Suppressor macrophage treated with lipopolysaccharide for 4 hours (primary cell): ENCODE measurements at places on chromosomes 7 and 10.

DNA sequence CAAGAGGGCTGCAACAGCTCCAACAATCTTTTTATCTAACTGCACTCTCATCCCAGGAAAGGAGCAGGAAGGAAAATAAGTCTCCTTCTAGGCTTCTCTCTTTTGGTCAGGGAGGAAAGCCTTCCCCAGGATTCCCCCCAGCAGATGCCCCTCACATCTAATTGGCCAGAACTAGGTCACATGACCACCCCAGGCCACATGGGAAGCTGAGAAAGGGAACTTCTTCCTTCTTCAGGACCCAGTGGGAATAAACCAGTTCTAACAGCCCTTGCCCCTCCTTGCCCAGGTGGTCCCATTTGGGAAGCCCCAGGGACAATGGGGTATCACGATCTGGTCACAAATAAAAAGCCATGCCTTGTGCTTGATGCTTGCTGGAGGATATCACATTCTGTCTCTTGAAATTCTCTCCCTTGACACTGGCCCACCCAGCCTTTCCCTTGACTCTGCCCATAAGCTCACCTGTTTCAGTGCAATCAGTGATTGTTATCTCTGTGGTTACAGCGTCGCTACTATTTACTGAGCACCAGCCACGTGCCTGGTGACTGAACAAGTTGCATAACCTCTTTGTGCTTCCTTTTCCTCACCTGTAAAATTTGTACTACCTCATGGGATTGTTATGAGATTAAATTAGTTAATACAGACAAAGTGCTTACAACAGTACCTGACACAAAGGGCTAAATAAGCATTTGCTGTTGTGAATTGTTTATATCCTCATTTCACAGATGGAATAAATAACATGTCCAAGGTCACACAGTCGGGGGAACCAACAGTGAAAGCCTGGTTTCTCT lies 9.0 kb upstream of the TACR2 start:
- DNase-seq = no peak

GRCh38 chr7:30430276-30430675 lies 48.3 kb downstream of the NOD1 start:
- peak; percentile 84 for DNase-seq

- DNase-seq = no peak
Measured at GRCh38 chr10:8269976-8270375, 215.5 kb downstream of the GATA3 start.

DNA sequence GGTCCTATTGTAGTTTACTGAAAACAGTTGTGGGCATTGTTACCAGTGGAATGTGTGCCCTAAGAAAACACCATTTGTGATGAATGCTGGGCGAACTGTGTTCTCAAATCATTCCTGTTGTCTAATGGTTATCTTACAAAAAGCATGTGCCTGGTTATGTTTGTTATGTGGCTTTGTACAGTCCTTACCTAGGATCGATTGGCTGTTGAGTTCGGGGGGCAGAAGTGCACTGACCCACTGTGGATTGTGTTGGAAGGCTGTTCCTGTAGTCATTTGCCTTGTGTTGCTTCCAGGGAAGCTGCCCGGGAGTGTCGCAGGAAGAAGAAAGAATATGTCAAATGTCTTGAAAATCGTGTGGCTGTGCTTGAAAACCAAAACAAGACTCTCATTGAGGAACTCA lies 84.3 kb downstream of the CREM start:
- no peak for DNase-seq

- DNase-seq = no peak
Measured at GRCh38 chr7:50557099-50557498, 8.1 kb downstream of the DDC start.

GRCh38 chr7:143193880-143194279 lies 10.7 kb downstream of the TAS2R39 start:
- no peak for DNase-seq

- peak; percentile 65 for DNase-seq
Measured at GRCh38 chr10:121154846-121155245, 303.7 kb downstream of the WDR11 start.

DNA sequence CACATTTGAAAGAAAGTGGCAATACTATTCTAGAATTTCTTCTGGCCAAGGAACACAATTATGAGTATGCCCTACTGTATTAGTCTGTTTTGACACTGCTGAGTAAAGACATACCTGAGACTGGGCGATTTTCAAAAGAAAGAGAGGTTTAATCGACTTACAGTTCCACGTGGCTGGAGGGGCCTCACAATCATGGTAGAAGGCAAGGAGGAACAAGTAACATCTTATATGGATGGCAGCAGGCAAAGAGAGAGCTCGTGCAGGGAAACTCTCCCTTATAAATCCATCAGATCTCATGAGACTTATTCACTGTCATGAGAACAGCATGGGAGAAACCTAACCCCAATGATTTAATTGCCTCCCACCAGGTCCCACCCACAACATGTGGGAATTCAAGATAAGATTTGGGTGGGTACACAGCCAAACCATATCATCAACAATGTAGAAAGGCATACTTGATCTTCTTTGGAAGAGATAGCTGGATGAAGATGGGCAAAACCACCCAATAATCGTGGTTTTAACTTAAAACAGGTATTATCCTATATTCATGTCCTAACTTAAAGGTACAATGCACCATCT lies 113.9 kb downstream of the ETV1 start:
- DNase-seq = no peak

- no peak for DNase-seq
Measured at GRCh38 chr10:24009115-24009514, 199.8 kb upstream of the KIAA1217 start.

DNA sequence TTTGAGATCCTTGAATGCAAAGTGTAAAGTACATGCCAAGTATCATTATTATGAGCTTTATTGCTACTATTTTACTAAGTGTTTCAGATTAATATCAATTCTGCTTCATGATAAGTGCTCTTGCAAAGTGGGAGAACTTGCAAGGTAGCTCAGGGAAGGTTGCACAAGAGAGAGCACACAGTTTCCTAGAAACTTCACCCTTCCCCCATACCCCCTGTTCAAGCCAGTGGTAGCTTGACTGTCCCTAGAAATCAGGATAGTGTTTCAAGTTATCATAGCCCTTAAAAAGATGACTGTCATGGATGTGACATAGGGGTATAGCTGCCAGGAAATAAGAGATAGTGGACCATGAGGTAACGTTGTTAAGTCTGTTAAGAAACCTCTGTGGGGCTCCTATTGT lies 251.5 kb downstream of the TRIL start:
- DNase-seq = no peak

GRCh38 chr7:151644554-151644953 lies 124.9 kb upstream of the RHEB start:
- DNase-seq = no peak

DNA sequence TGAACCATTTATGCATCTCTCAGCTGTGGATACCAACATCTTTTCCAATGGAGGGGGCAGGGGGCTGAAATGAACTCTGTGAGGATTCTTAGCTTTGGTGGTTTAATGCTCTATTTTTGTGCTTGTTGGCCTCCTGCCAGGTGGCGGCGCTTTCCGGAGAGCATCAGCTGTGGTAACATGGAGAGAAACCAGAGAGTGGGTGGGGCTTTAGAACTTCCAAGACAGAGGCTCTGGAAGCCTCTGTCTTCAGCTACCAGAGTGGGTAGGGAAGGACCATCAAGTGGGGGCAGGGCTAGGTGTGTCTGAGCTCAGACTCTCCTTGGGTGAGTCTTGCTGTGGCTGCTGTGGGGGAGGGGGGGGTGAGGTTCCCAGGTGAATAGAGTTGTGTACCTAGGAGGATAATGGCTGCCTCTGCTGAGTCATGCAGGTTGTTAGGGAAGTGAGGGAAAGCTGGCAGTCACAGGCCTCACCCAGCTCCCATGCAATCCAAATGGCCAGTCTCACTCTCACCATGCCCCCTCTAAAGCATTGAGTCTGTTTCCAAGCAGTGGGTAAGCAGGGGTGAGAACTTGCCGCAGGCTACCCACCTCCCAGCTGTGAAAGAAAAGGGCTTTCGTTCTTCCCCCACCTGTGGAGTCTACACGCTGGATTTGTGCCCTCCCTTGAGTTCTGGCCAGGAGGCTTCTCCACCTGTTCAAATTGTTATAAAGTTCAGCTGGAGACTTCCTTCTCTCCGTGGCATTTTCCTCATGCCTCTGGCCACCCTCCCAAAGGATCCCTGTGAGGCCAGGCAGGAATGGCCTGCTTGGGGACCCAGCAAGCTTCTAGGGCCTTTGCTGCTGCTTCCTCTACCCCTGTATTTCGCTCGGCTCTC lies 527.0 kb downstream of the NEBL start:
- no peak for DNase-seq

DNA sequence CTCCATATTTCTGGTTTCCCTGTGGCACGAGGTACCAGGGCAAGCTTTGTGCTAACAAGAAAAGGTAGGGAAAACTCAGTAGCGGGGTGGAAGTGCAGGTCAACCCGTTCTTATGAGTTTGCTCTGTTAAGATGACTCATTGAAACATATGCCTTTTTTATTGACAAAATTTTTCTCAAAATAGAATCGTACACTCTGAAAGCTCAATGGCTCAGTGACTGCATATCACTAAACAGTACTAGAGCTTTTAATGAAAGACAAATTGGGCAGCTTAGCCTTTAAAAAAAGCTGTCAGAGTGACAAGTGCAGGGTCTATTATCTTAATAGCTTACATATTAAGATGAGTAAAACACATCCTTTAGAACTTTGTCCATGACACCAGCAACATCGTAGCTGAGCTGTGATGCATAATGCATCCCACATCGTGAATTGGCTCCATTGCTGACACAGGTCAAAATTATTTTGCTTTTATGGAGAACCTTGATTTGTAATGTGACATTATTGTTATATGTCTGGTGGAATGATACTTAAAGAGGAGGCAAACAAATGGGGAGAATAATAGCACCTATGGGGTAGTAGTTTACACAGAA lies 264.4 kb downstream of the ETV1 start:
- DNase-seq = no peak

DNA sequence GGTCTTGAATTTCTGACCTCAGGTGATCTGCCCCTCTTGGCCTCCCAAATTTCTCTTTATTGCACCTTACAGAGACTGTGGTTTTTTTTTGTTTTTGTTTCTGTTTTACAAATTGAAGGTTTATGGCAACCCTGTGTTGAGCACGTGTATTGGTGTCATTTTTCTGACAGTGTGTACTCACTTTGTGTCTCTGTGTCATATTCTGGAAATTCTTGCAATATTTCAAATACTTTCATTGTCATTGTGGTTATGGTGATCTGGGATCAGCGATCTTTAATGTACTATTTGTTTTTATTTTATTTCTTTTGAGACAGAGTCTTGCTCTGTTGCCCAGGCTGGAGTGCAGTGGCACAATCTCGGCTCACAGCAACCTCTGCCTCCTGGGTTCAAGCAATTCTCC lies 89.8 kb downstream of the PRTFDC1 start:
- DNase-seq = no peak

- no peak for DNase-seq
Measured at GRCh38 chr10:31612082-31612481, 293.1 kb downstream of the ZEB1 start.

DNA sequence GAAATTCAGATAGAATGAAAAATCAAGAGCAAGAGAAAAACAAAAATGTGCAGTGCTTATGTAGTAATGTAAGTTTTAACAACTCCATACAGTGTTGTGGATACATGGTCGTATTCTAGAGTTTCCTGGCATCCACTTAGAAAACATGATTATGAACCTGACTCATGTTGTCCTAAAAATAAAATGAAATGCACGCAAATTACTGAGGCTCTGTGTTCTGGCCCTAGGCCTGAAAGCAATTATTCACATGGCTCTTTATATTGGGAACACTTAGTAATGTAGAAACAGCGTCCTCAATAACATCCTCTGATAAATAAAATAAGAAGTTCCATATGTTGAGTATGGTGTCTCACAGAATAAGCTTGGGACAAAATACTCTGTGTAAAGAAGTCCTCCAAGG lies 200.2 kb upstream of the SEMA3E start:
- DNase-seq = no peak

DNA sequence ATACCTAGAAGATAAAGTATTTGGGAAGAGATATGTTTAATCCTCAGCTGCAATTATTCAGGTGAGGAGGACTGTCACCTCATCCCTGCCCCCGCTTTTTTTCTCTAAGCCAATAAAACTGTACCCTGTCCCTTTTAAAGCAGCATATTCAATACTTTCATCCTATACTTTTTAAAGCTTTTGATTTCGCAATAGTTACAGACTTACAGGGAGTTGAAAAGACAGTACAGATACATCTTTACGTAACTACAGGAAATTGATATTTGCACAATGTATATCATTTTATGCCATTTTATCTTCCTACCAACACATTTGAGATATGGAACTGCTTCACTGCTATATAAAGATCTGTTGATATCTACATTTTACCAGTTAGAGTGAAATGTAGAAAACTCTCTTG lies 47.6 kb downstream of the STK17A start:
- DNase-seq = no peak

DNA sequence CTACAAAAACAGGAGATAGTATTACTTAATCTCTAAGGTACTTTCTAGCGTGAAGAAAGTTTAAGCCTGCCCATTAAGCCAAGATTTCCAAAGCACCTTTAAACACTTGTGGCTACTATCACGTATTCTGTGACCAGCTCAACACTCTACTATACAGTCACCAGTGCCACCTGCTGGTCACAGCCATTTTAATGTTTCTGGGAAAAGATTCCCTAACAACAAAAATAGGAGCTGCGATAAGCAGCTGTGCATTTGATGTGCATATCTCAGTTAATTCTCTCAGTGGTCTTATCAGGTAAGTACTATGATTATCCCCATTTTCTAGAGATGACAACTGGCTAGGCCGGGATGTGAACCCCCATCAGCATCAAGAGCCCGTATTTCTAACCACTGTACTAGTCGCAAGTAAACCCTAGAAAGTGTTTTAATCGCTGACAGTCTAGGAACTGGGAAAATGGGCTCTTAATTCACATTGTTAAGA lies 860 bp downstream of the SEC31B start:
- peak; percentile 75 for DNase-seq

DNA sequence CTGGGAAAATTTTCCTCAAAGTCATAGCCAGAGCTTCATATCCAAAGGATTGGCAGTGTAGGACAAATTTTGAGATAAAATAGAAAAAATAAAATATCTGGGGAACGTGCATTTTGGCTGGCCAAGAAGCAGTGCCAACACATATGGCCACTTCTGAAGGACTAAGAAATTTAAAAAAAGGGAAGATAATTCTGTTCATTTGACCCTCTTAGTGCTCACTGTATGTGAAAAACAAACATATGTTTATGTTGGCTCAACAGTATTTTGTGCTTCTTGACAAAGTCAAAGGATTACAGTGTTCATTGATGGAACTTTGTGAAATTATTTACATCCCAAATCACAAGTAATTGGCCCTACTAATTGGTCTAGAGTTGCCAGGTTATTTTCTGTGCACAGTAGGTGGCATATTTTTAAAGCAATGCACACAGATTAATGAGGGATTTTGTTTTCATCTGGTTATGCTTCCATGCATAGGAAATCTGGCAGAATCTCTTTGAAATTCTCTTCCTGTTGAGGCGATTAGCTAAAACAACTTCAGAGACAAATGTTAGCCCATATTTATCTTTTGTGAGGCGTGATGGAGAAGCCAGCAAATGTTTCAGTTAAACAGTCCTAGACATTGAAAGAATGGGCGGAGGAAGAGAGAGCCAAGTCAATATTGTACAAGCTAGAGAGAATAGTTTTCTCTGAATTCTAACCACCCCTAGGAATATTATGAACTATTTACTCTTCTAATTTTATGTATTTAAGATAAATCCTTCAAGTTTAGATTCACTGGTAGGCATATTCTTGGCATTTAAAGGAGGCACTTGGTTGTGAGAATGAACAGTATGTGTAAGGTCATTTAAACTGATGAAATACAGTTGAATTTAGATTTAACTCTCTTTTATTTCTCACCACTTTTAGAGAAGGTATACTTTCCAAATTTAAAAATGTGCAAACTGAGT lies 237.7 kb upstream of the MBL2 start:
- DNase-seq = no peak

- DNase-seq = peak; percentile 80
Measured at GRCh38 chr7:31695859-31696614, 9.0 kb downstream of the PPP1R17 start.

GRCh38 chr10:1735562-1735961 lies 1.8 kb downstream of the ADARB2 start:
- no peak for DNase-seq
